ENCODE measurements at places on chromosomes 3 and 15.
A peak's percentile ranks its signal among the peaks of the same experiment; 100 is the strongest.

DNA sequence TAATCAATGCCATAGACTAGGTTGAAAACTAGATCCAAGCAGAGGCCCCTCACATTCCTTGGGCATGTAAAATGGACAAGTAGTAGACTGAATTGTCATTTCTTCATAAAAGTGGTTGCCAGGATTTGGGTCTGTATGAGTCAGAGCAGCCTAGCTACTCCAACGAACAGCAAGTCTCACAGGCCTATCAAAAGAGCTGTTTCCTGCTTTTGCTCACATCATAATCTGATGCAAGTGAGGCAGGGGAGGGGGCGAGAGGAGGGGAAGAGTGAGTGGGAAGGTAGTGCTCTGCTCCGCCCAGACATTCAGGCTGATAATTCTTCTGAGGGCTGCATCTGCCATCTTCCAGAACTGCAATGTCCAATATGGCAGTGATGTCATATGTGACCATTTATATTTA is 228.9 kb upstream of the PRICKLE2 start:
- peak; percentile 40 for DNase-seq

DNA sequence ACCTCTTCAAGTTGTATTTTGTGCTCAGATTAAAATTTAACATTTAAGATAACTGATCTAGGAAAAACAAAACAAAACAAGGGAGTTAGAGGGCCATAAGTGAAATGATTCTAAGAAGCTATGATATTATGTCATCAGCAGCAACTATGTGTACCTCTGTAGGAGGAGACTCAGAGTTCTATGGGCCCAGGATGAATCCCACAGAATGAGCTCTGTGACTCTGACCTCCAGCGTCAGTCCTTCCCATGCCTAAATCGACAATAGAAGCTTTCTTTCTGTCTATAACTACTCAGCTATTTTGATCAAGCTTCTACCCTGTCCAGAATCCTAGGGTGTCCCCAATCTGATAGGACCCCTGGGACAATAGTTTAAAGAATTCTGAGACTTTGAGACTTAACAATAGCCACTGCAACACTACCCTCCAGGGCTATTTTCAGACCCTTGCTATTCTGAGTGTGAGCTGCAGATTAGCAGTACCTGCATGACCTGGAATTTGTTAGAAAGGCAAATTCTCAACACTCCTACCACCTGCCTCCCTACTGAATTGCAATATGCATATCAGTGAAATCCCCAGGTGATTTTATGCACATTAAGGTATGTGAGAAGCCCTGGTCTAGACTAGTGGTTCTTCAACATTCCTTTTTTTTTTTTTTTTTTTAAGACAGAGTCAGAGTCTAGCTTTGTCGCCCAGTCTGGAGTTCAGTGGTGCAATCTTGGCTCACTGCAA is 66.7 kb downstream of the ARHGAP31 start:
- no peak for DNase-seq

- DNase-seq, result no peak
These were observed 493.4 kb upstream of the TGFBR2 start for GRCh38 chr3:30112902-30113484.

DNA sequence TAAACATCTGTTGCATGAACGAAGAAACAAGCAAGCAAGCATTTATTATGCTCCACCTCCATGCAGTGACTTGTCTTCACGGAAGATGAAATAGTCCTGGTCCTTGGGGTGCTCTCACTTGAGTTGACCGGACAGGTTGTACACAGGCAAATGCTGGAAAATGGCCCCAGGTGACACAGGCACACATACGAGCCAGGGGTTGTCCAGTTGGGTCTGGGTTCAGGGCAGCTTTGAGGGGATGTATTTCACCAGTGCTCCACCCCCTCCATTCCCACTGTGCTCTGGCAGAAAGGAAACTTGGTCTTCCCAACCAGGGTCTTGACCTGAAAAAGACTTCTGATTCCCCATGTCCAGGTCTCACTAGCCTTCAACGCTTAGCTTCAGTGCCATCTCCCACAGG is 48.3 kb upstream of the ITGA11 start:
- no peak for DNase-seq

GRCh38 chr15:75725719-75726607 is 13.3 kb upstream of the CSPG4 start:
- DNase-seq, result no peak

- DNase-seq, result no peak
These were observed 223.6 kb upstream of the GAP43 start for GRCh38 chr3:115399750-115400149.

DNA sequence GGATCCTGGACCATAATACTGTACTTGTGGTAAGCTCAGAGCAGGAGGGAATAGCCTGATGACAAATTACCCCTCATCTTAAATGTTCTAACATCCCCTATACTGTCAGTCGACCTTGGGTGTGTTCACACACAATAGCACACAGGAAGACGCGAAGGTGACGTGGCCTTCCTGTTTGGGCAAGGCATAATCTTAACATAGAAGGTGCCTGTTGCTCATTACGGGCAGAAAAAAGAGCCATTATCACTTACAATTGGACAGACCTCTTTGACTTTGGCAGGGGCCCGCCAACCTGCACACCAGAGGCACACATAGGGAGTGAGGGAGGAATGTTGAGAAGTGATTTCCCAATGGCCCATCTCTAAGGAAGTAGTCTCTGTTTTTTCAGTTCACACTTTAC is 144.2 kb downstream of the ANO10 start:
- no peak for DNase-seq

DNA sequence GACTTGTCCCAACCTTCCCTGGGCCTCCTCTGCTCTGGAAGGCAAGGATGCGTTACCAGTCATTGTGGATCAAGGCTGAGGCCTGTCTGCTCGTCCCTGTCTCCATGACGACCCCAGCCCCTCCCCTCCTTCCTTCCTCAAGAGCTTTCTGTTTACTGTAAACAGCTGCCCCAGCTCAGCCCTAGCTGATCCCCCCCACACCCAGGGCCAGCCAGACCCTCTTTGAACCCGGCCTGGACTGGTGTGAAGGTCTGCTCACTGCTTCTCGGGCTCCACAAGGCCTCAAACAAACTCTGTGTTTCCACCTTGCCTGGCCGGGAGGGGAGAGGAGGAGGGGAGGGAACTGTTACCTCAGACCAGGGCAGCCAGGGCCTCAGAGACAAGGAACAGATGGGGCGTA is 16.9 kb downstream of the VPS18 start:
- DNase-seq, result no peak

DNA sequence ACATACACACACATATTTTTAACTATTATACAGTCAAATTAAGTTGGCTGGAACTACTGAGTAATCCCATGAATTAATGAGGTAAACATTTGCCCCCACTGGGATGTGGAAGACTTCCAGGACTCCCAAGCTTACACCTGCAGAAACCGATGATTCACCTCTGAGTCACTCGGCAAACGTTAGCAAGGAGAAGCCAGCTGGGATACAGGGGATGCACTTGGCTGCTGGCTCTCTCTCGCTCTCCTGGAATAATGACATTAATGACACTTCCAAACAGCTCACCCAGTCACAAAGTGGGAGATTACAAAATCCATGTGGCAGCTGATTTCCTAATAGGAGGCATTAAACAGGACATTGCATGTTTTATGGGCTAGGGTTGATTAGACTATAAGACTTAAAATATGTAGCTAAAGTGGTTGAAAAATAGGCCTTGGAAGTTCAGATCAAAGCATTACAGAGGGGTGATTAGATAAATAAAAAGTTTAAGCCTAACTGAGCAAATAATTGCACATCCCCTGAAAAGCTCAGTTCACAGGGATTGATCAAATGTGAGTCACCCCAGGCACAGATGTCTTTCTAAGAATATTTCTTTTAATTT is 500.9 kb downstream of the SOX2 start:
- DNase-seq, result peak; percentile 12

- DNase-seq, result no peak
These were observed 230.7 kb upstream of the EPHA3 start for GRCh38 chr3:88876724-88877123.

DNA sequence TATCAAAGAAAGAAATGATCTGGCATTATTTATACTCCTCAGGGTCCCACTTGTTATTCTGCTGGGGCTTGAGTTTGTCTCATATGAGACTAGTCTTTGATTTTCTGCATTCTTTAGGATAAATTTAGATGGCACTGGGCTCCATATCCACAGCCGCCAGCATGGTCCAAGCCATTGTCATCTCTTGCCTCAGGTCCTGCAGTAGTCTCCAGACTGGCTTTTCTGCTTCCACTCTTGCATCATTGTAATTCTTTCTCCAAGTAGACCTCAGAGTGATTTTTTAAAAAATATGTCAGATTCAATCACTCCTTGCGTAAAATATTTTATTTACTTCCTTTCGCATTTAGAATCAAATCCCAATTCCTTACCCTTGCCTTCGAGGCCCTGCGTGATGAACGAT is 50.4 kb upstream of the ST3GAL6 start:
- DNase-seq, result no peak

DNA sequence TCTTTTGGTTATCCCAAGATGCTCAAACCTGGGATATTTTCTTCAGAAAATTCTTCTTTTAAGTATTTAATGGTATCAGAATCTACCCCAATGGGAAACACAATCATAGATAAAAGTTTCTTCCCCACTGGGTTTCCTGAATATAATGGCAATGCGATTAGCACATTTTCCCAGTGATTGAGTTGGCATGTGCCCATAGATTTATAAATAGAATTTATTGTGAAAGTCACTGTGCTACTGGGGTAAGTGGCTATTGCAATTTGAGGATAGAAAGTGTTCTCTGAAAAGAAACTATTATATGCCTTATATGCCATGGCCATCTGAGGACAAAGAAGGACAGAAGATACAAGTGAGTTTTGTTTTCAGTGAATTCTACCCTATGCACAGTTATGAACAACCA is 99.0 kb upstream of the RBMS3 start:
- no peak for DNase-seq

DNA sequence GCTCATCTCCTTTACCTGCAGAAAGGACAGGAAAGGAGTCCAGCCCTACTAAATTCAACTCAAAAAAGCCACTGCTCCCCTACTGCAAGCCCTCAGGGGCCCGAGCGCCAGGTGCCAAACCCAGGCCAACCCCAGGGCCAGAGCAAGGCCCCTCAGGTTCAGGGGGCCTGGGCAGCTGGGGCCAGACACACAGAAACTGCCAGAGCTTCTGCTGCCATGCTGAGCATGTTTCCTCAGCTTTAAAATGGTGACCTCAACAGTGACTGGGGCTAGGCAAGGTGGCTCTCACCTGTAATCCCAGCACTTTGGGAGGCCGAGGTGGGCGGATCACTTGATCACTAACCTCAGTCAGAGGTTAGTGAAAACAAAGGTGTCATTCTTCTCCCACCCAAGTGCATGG is 38.8 kb downstream of the KLHL25 start:
- no peak for DNase-seq

DNA sequence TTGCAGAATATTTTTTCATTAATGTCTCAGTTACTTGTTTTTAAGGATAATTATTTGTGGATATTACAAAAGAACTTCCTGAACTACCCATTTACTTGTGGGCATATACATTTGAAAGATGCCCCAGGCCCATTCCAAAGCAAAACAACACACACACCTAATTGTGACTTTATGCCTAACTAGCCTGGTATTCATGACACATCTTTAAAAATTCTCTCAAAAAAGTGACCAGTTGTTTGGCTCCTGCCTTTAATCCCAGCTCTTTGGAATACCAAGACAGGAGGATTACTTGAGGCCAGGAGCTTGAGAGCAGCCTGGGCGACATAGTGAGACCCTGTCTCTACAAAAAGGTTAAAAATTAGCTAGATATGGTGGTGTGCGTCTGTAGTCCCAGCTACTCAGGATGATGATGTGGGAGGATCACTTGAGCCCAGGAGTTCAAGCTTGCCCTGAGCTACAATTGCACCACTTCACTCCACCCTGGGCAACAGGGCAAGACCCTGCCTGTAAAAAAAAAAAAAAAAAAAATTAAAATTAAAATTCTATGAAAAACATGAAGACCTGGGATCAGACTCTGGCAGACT is 51.7 kb upstream of the SLC4A7 start:
- no peak for DNase-seq

DNA sequence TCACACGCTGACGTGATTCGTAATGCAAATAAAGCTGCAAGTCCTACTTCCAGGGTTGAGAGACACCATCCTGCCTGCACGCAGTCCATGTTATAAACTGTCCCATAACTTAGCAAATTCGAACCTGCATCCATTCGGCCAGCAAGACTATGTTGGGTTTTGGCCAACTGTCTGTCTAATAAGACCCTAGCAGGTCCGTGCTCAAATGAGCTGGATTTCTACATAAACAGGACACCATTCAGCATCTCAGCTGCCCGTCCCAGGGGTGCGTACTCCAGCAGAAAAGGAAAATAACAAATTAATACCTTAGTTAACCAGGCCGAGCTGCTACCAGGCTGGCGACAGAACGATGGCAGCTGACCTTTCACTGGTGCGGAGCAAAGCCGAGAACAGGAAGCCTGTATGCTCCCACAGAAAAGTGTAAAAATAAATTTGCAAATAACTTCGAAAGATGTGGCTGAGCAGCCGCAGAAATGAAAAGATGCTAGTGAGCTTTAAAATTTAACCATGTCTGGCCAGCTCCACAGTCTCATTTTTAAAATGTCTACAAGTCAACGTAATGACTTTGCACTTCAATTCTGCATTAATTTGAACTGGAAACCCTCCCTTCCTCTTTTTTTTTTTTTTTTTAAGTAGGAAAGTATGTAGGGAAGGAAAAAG is 97.1 kb upstream of the SNRPA1 start:
- DNase-seq, result no peak

- peak; percentile 50 for DNase-seq
These were observed 72.6 kb downstream of the NPTN start for GRCh38 chr15:73560501-73561117.

DNA sequence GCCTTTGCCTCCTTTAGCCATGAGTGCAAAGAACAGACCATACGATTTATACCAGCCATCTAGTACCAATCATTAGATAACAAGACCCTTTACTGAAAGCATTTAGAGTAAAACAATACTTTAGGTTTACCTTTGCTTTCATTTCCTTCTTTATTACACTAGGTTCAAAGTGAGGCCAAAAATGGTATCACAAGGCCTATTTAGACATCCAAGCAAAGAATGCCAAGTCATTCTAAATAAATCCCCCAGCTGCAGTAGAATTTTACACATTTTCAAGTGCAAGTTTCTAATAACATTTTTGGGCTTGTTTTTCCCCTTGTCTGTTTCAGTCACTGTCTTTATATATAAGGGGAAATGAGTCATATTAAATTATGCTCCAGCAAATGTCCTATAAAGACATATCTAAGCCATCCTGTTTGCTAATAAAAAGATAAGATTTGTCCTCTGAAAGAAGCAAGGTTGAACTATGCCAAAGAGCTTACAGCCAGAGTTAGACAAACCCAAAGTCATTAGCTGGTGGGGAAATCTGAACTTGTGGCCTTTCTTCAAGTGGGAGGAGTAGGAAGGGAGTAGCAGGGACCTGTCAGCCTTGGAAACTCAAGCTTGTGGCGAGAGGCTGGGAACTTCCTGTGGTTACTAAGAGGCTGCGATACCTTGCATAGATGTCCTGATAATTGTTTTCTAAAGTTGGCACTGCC is 232.7 kb downstream of the MECOM start:
- no peak for DNase-seq

GRCh38 chr3:134341389-134341788 is 32.9 kb downstream of the AMOTL2 start:
- DNase-seq, result no peak

GRCh38 chr15:62854420-62855084 is 188.0 kb upstream of the TPM1 start:
- no peak for DNase-seq

- DNase-seq, result peak; percentile 29
These were observed 683 bp upstream of the UNC45A start for GRCh38 chr15:90934256-90934948.

- no peak for DNase-seq
These were observed 151.5 kb downstream of the TBL1XR1 start for GRCh38 chr3:177045767-177046166.

- DNase-seq, result no peak
These were observed 45.7 kb upstream of the IGSF11 start for GRCh38 chr3:119080364-119080763.

GRCh38 chr3:114632757-114633424 is 339.1 kb downstream of the TIGIT start:
- DNase-seq, result no peak
